ENCODE measurements at places on chromosomes 5 and 9.

- no peak for DNase-seq
These were observed 103.1 kb downstream of the CEMIP2 start for GRCh38 chr9:71665247-71665646.

DNA sequence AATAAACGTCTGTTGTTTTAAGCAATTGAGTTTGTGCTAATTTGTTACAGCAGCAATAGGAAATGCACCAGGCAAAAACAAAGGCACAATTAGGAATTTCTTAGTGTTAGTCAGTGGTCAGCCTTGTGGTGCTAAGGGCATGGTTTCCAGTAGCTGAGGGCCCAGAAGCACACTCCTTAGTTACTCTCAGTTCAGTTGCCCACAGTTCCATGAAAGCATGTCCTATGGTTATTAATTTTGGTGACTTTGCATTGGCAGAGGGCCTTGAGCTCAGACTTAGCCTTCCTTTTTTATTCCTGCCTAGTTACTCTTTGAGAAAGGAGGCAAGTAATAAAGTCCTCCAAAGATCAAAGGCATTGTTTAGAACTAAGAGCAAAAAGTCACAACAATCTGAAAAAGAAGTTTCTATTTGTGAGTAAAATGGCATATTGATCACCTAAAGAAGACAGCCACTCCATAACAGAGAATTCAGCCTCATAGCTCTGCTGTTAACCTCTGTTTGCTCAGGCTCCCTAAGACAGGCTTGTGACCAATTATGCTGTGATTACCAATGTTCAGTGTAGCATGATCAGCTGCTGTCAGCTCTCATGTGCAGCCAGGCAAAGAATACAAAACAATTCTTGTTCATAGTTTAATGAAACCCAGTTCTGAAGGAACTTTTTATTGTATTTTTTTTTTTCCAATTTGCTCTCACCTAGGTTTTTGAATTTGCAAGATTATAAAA is 57.0 kb upstream of the MROH2B start:
- DNase-seq = no peak

GRCh38 chr5:92637960-92638359 is 943.1 kb downstream of the NR2F1-AS1 start:
- no peak for DNase-seq

- no peak for DNase-seq
These were observed 62.1 kb upstream of the CTXN3 start for GRCh38 chr5:127586811-127587210.

DNA sequence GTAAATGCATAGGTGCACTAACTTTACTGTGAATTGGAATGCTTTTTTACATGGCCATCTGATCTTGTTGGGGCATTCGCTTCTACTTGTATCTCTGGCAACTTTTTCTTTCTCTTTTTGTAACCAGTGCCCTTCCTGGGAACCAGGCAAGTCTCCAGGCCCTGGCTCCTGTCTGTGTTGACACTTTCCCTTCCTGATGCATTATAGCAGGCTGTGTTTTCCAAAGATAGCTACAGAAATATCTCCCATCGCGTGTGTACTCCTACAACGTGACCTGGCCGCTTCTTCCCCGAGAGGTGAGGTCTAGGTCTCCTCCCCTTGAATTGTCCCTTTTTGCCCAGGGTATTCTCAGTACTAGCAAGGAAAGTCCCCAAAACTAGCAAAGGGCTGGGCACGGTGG is 81.1 kb upstream of the SPIN1 start:
- no peak for DNase-seq

GRCh38 chr5:178320281-178320855 is 87.8 kb upstream of the PHYKPL start:
- no peak for DNase-seq

- DNase-seq = no peak
These were observed 113.2 kb upstream of the SNX2 start for GRCh38 chr5:122661496-122662180.

GRCh38 chr5:123059455-123059854 is 22.9 kb upstream of the PPIC start:
- no peak for DNase-seq

DNA sequence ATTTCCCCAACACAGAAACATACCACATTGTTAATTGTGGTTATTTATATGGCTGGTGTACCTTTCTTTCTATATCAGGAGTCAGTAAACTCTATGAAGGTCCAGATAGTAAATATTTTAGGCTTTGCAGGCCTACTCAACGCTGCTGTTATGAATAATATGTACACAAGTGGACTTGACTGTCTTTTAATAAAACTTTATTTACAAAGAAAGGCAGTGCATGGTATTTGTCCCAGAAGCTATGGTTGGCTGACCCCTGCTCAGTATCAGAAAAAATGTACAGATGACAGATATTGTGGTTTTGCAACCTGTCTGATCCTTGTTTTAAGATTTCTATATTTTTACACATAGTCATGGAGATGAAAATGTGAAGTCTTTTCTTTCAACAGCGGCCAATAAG is 5.7 kb downstream of the MTRR start:
- DNase-seq = no peak

DNA sequence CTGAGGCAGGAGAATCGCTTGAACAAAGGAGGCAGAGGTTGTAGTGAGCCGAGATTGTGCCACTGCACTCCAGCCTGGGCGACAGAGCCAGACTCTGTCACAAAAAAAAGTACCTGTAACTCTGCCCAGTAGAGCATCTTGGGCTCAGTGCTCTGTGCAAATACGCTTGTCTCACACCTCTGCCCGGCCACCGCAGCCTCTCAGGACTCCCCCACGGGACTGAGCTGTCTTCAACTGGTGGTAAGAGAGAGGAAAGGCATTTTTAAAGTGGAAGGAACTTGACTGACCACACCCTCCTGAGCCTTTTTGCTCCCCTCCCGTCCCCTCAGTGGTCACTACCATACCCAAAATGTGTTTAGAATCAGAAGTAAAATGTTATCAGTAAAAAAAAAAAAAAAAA is 174.3 kb upstream of the PIK3R1 start:
- DNase-seq = no peak

DNA sequence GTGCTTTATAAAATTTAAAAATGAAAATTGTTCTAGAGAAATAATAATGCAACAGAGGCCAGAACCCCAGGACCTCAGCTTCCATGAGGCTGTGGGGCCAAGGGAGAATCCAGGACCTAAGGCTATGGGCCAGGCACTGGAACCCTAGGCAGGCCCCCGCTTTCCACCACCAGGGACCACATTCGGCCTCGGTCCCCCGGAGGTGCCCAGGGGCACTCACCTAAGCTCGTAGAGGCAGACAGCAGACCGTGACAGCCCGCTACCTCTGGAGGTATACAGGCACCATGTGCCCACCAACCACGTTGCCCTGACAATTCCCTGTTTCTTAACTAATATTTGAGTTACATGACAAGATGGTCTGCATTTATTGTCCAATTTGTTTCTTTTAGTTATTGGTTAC is 49.5 kb upstream of the MROH2B start:
- DNase-seq = no peak

GRCh38 chr5:178389796-178390195 is 157.2 kb upstream of the PHYKPL start:
- DNase-seq = no peak

- no peak for DNase-seq
These were observed 174.5 kb upstream of the OTULINL start for GRCh38 chr5:14407051-14407450.

- DNase-seq = no peak
These were observed 1005.7 kb downstream of the DTWD2 start for GRCh38 chr5:117982691-117983090.

DNA sequence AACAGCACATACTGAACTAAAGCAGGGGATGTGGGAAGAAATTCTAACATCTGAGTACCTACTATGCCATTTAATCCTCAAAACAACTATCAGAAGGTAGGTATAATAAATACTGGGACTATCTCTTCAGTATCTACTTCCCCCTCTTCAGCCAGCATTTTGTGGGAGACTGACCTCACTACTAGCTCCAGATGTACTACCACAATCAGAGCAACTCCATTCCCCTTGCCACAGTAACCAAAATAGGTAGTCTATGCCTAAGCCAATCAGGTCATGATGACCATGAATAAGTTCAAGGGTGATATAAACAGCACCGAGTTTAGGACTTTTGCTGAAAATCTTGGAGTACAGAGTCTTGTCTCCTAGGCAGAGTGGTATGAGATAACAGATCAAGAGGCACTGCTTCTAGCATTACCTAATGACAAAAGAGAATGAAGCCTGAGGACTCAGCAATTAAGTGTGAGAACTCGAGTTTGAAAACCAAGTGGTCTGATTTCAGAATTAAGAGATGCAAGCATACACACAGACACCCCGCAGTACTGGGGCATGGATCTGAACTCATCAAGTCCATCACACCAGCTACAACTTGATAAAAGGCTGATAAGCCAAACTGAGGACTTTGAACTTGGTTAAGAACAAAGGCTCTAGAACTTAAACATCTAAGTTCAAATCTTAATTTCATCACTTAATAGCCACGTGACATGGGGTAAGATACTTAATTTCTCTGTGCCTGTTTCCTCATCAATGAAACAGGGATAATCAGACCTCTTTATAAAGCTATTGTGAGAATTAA is 9.7 kb downstream of the FNIP1 start:
- no peak for DNase-seq

DNA sequence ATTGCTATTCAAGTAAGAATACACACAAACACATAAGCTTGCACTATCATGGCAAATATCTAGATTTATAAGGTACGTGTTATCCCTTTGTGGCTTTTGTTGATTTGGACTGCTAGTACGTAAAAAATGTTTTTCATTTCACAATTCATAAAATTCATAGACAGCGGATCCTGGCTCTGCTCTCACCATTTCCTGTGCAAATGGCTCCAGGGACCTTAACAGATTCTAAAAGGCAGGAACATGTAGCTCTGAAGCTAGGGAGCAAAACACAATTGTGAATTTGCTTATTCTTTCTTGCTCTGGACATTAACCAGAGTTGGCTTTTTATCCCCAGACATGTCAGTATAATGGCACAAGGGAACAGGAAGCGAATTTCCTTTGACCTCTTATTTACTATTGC is 1019.9 kb upstream of the WWC1 start:
- no peak for DNase-seq

DNA sequence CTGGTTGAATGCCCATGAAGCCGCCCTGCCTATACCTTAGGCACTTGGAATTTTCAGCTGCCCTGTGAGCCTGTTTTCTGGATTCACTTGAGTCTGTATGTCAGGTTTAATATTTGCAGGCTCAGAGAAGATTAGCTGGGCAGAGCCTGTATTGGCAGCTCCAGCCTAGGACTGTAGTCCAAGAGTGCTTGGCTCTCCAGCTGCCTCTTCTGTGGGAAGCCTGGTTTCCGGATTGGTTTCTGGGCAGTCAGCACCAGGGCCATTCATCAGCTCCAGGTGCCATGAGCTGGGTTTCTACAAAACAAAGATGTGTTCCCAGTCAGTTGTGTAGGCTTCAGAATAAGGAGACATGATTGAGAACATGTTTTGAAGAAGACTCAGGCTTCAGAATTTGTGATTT is 90.1 kb downstream of the ARHGAP26 start:
- DNase-seq = no peak

- no peak for DNase-seq
These were observed 851.7 kb upstream of the DMAC1 start for GRCh38 chr9:8651070-8651845.

- DNase-seq = no peak
These were observed 44.5 kb upstream of the STK32A start for GRCh38 chr5:147190331-147190730.

- DNase-seq = no peak
These were observed 1.1 kb downstream of the PTGER4 start for GRCh38 chr5:40680741-40681362.

DNA sequence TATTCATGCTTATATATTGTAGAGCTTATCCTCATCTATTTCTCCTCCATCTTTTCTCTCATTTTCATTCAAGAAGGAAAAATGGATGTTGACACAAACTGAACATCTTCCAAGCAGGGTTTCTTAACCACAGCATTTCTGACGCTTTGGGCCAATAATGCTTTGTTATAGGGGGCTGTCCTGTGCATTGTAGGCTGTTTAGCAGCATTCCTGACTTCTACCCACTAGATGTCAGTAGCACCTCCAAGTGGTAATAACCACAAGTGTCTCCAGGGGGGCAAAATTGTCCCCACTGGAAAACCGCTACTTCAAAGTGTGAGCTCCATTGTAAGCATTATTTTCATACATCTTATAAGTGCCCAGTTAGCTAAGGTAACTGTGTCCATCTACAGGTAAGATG is 2.6 kb upstream of the TXNDC8 start:
- peak; percentile 17 for DNase-seq

- DNase-seq = peak; percentile 42
These were observed 78.7 kb upstream of the SAP30L start for GRCh38 chr5:154367101-154367500.

DNA sequence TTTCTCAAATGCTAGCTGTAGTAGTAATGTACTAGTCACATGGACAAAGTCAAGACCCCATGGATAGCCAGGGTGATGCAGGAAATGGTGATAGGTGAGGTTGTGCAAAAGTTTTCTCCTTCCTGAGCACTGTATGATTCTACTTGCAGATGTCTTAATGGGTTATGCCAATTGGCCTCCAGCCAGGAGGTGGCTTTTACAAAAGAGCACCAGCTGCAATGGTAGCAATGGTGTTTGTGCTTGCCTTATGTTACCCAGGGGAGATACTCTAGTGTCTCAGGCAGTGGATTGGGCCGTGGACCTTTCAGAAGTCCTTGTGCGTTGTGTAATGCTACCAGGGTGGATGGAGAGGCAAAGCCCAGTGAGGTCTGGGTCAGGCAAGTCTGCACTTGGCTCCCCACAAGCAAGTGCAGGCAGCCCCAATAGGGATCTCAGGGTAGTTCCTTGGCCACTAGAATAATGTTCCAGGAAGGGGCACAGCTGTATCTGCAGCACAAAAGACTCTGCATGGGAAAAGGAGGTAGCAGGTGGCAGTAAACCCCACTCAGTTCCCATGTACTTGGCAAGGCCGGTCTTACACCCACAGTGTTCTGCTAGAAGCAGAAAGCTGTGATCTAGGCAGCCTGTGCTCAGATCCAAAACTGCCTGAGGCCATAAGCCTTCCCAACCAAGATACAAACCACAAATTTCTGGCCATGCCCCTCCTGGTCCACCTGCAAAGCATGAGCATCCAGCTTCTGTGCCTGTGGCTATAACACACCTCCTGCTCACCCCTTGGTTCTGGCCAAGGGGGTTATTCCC is 46.4 kb upstream of the EDIL3 start:
- DNase-seq = no peak

GRCh38 chr9:89715318-89715858 is 110.6 kb downstream of the GADD45G start:
- no peak for DNase-seq

DNA sequence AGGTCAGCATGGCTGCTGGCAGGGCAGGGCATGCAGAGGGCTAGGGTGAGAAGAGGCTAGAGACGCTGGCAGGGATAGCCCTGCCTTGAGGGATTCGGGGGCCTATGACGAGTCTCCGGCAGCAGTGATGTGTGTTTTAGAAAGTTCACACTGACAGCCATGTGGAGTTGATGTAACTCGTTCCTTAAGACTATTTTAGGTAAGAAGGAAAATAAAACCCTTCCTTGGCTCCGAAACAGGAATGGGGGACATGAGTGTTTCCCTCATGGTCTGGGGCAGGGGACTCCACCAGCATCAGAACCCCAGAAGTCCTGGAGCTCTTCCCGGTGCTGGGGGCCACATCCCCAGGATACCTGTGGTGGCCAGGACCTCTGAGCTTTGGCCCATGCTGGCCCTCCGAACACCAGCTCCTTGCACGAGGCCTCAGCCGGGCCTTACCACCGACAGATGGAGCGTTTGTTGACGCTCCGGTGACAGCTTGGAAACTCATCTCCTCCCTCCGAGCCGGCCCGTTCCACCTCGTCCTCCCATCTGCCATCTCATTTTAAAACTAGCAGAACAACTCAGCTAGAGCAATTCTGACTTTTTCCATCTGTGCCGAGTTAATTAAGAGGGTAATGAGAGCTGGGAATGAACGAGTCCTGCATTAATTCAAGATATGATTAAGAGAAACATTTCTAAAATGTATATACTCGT is 337.7 kb downstream of the CDK5RAP2 start:
- DNase-seq = no peak
